Activated CD8-positive, alpha-beta memory T cell treated with anti-CD3 and anti-CD28 coated beads for 1 hour (primary cell): ENCODE measurements at places on chromosomes 13 and 19.
A peak's percentile ranks its signal among the peaks of the same experiment; 100 is the strongest.

- DNase-seq = peak; percentile 36
Observed at GRCh38 chr19:42122691-42123607, 9.3 kb downstream of the POU2F2 start.

GRCh38 chr13:112209266-112209665, 142.3 kb downstream of the SOX1 start:
- DNase-seq = no peak

- DNase-seq = no peak
Observed at GRCh38 chr13:54183166-54183565, 1154.6 kb downstream of the OLFM4 start.

DNA sequence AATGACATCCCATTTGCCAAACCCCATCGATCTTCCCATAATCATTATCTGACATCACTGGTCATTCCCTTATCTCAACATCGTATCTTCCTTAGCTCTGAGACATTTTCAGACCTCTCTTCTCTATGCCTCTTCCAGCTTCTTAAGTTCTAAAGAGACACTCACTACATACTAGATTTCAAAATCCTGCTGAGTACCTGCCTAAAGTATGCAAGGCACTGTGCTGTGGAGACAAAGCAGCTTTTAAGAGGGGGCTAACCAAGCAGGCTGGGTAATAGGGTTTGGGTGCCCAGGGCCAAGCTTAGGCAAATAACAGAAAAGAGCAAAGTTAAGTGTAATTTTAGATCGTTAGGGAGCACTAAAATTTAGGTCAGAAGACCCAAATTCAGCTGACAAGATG, 3.4 kb upstream of the POMP start:
- DNase-seq = no peak

DNA sequence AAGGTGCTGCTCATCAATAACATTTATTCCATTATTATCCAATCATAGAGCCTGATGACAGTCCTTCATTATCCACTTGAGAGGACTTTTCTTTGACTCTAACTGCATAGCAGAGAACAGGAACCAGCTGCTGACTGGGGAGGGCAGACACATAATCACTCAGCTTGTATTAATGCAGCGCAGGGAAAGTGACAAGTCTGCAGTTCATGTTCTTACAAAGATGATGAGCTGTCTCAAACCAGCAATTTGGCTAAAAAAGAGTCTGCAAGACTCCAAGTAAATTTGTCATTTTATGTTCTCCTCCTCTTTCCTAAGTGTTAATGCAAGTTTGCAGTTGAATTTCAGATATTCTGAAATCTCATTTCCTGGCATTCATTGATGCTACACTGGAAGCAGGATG, 40.0 kb upstream of the CBY2 start:
- no peak for DNase-seq

DNA sequence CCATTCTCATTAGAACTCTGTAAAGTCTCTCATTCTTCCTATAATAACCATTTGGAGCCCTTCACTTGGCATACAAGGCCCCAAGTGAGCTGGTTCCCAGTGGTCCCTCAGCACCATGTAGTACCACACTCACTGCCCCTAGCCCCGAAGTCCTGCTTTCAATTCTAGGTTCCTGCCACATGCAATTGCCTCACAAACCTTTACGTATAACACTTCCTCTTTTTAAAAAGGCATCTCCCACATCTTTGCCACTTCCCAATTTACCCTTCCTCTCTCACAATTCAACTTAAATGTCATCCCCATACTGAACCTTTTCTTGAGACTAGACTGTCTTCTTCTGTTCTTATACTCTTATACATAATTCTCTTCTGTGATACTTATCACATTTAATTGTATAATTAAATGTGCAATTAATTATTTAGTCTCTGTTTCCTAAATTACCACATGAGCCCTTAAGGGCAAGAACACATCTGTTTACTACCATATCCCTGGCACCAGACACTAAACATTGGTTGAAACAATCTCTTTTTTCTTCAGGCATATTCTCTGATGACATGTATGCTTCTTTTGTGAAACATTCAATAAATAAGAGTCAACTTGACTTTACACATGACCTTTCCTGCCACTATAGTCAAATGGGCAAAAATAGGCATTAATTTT, 304.0 kb downstream of the SPRY2 start:
- DNase-seq = no peak
